ENCODE measurements at places on chromosomes 6 and 20.

GRCh38 chr6:144094731-144095133 lies 641 bp downstream of the SF3B5 start:
- DNase-seq, result no peak

- no peak for DNase-seq
These were observed 96.5 kb downstream of the PLEKHG1 start for GRCh38 chr6:150696190-150696589.

- peak; percentile 70 for DNase-seq
These were observed 9.0 kb downstream of the UQCC2 start for GRCh38 chr6:33702345-33702977.

GRCh38 chr6:22149501-22150367 lies 147.1 kb downstream of the PRL start:
- DNase-seq, result peak; percentile 88

DNA sequence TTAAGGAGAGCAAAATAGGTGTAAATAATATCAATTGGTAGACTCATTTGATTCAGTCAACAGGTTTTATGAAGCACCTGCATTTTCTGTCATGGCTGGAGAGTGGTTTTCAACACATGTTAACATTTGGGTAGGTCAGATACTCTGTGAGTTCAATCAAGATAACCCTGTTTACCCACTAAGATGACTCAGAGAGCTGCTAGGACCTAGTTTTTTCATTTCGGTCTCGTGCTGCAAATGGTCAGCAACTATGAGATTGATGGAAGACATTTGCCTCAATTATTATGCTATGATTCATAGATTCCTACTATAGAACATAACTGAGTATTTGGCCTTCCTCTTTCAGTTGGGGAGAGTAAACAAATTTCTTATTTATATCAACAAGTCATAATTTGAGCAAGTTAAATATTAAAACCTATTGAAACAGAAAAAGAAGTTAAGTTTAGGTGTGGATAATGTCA lies 391.4 kb upstream of the CITED2 start:
- peak; percentile 23 for DNase-seq

DNA sequence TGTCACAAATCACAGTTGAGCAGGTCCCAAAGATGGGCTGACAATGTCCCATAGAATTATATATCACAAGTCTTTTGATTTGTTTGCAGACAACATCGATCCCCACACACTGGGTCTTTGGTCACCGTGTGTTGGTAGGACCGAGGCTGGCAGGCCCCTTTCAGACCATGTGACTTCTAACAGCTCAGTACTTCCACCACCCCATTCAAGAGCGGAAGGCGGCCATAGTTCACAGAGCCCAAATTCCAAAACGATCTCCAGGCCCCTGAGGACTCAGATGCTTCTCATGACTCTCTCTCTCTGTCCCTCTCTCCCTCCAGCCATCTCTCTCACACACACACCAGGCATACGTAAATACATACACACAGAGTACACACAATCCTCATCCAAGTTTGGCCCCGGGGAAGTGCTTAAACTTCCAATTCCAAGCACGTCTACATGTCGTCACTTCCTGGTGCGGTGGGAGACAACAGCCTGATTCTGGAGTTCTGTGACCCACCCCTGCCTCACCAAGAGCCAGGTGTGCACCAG lies 155.9 kb upstream of the INSM1 start:
- DNase-seq, result peak; percentile 93

- no peak for DNase-seq
These were observed 32.6 kb upstream of the NRSN1 start for GRCh38 chr6:24093381-24093780.

- no peak for DNase-seq
These were observed 11.8 kb downstream of the HTR1B start for GRCh38 chr6:77451466-77451865.

- DNase-seq, result no peak
These were observed 258.6 kb downstream of the CBLN4 start for GRCh38 chr20:55746723-55747122.

GRCh38 chr20:63100174-63100925 lies 93.6 kb upstream of the BHLHE23 start:
- DNase-seq, result no peak

DNA sequence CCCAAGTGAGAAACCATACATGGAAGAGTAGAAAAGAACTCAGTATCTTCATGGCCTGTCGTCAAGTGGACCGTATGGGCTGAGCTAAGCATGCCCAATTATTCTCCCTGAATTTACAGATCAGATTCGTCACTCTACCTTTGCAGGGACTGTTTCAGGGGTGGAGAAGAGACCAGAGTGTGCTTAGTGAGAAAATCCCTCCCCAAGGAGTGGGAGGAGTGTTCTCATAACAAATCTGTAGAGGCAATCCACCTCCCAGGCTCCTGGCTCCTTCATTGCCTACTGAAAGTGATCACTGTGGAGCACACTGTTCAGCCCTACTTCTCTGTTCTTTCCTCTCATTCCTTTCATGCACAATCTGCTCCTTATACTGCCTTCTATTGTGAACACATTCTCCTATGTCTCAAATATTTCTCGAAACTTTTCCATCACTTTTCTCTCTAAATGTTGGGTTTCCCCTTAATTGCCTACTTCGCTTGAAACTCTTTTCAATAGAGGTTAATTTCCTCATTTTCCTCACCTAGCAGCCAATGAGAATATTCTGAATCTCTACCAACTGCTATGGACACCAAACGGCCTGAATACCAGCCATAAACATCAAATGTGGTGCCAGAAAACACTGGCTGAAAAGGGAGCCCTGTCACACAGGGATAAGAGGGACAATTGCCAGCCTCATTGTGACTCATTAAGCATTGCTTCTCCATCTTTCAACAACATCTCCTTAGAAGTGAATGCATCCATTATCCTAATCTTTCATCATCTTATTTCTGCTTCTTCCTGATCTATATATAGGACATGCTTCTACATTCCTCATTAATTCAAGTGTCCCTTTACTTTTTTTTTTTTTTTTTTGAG lies 398.3 kb downstream of the UTRN start:
- DNase-seq, result no peak

- DNase-seq, result no peak
These were observed 462.5 kb downstream of the CDH26 start for GRCh38 chr20:60420676-60421229.

- DNase-seq, result peak; percentile 98
These were observed 231.4 kb downstream of the PAX1 start for GRCh38 chr20:21936720-21937380.

DNA sequence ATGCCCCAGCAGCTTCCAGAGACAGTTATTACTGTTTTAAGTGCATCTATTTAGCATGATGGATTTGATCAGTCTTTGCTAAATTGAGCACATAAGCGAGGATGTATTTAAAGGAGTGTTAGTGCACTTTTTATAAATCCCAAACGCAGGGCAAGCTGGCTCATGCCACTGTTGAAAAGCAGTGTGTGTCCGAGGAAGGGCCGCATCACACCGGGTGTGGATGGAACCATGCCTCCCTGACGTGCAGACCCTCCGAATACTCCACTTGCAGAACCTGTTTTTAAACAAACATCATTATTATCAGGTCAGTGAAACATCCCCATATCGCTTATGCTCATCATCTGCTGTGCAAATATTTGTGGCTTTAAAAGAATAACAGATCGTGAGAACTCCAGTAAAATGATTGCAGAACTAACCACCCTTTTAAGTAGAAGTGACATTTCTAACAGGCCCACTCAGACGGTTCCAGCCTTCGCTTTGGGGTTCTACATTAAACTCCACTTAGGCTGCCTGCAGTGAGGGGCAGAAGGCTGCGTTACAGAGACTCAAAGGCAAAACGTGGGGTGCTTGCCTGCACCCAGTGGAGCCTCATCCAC lies 190.1 kb downstream of the CDH4 start:
- no peak for DNase-seq

DNA sequence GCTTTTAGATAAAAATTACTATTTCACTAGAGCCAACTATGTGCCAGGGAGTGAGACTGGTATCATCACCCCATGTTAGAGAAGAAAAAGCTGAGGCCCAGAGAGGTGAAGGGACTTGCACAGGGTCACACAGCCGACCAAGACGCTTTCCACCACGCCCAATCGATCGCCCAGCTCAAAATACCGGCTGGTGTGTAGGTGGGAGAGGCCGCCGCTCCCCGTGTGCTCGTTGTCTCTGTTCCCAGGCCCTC lies 253 bp upstream of the SNPH start:
- no peak for DNase-seq

- DNase-seq, result no peak
These were observed 35.2 kb downstream of the BMP6 start for GRCh38 chr6:7761051-7761450.

All from NCI-H69 (cell line).